ENCODE measurements at places on chromosomes 3 and 15.
A peak's percentile ranks its signal among the peaks of the same experiment; 100 is the strongest.

GRCh38 chr3:183554377-183554776 is 1.1 kb downstream of the KLHL6 start:
- DNase-seq = no peak

DNA sequence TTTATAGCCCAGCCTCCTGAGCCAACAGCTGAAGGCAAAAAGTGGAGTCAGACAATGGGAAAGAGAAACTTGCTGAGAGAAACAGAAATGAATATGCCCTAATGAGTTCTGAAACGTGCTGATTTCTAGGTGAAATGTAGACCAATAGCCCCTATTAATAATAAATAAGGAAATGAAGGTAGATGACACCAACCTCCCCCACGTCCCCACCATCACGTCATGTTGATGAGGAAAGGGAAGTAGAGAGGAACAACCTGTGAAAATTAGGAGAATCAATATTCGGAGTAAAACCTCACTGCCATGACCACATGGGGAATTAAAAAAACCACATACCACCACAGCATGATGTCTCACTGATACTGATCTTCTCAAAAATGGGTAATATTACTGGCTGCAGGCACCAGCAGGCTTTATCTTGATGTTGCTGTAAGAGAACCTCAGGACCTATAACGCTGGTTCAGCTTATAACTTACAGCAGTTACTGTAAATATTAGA is 64.0 kb downstream of the KAT2B start:
- DNase-seq = no peak

GRCh38 chr3:51622413-51622812 is 48.6 kb upstream of the TEX264 start:
- no peak for DNase-seq

- peak; percentile 96 for DNase-seq
Observed at GRCh38 chr15:60374628-60375081, 23.1 kb downstream of the ANXA2 start.

- DNase-seq = no peak
Observed at GRCh38 chr3:46564190-46565021, 1.7 kb downstream of the LRRC2 start.

DNA sequence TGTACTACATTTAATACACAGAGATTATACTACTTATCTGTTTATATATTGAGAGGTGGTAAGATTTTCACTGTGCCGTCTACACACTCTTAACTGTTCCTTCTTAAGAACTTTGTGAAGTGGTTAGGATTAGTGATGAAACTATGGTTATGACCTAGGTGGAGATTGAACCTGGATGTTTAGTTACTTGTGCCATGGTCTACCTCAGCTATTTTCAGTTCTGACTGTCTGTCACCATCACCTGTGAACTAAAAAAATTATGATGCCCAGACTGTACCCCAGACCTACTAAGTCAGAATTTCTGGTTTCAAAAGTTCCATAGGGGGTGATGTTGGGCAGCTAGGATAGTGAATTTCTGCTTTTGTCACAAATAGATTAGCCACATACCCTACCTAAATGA is 6.4 kb downstream of the RASA2 start:
- DNase-seq = no peak

GRCh38 chr3:48466386-48467109 is 20.0 kb downstream of the ATRIP start:
- no peak for DNase-seq

- DNase-seq = peak; percentile 81
Observed at GRCh38 chr3:113287803-113288648, 76.7 kb downstream of the BOC start.

DNA sequence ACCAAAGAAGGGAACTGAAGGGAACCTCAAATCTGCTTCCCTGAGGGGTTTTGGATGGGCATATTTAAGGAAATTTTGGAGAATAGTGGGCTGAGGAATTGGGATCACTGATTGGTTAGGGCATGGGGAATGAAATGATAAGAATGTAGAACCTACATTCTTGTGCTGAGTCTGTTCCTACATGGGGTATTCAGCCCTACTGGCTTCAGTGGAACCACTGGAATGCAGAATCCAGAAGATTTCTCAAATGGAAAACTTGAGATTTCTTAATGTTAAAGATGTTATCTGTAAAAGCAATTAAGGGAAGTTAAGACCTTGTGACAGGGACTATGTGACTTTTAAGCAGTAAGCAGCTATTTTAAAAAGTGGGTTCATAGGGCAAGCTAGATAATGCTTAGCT is 1062.4 kb downstream of the AGBL1 start:
- no peak for DNase-seq

- no peak for DNase-seq
Observed at GRCh38 chr15:65182538-65182937, 2.6 kb downstream of the CLPX start.

- DNase-seq = peak; percentile 90
Observed at GRCh38 chr3:99708207-99708745, 69.9 kb downstream of the COL8A1 start.

GRCh38 chr3:47251689-47252088 is 30.9 kb downstream of the KIF9 start:
- no peak for DNase-seq

GRCh38 chr3:137988982-137989381 is 21.0 kb upstream of the CLDN18 start:
- no peak for DNase-seq

DNA sequence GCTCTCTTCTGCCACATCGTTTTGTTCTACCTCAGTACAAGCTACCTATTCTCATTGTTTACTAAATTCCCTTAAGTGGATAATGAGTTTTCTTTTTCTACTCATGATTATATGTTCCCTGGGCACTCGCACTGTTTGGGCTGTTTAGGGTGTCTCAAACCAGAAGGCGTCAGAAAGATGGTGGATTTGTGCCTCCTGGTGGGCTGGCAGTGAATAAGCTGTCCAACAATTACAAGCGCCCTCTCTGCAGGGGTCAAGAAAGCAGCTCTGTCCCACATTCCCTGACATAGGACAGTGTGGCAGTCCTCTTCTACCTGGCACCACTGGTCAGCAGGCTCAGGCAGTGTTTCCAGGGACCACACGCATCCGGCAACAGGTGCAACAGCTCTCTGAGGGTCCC is 173.4 kb upstream of the PPP2R3A start:
- no peak for DNase-seq

GRCh38 chr3:123088387-123088786 is 21.6 kb downstream of the PDIA5 start:
- DNase-seq = no peak

DNA sequence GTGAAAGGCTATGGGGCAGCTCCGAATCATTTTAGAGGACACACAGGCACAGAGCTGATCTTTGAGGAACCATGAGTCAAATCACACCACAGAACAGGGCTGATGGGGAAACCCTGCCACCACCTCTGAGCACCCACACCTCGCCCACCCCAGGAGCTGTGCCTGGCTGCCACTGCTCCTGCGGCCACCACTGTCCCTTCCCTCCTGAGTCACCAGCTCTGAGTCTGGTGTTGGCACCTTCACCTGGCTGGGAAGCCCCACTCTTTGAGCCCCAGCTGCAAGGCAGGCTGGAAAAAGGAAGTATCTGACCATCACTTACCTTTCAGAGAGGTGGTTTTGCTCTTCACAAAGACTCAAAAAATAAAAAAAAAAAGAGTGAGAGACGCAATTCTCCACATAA is 63.6 kb upstream of the MEF2A start:
- DNase-seq = no peak

DNA sequence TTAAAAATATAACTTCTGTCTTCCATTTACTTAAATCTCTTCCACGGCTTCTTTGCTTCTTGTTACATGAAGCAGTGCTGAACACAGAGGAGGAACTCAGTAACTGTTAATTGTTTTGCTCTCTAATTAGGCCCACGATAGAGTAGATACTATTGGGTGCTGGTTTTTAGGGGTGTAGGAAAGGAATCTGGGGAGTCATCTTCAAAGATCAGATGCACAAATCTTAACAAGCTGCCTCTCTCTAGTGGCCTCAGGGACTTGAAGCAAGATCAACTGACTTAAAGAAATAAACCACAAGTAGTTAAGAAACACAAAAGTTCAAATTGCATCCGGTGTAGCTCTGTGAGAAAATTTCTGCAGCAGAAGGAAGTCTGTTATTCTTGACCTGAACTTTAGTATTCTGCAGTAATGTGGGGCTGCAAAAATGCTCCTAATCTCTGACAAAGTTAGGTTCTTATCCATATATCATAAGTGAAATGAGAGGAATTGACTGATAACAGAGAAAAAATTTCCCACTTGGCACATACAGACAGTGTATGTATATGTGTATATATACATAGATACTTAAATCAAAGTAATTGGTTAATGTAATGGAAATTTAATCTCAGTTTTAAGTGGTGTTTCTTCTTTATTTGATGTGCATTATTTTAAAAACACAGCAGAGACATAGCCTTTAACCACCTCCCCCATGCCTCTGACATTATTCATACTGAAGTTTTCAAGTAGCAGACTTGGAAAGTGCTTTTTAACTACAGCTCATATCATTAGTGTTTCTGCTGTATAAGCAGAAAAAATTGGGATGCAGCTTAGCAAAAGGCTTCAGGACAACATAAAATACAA is 51.8 kb downstream of the CHST2 start:
- peak; percentile 81 for DNase-seq

DNA sequence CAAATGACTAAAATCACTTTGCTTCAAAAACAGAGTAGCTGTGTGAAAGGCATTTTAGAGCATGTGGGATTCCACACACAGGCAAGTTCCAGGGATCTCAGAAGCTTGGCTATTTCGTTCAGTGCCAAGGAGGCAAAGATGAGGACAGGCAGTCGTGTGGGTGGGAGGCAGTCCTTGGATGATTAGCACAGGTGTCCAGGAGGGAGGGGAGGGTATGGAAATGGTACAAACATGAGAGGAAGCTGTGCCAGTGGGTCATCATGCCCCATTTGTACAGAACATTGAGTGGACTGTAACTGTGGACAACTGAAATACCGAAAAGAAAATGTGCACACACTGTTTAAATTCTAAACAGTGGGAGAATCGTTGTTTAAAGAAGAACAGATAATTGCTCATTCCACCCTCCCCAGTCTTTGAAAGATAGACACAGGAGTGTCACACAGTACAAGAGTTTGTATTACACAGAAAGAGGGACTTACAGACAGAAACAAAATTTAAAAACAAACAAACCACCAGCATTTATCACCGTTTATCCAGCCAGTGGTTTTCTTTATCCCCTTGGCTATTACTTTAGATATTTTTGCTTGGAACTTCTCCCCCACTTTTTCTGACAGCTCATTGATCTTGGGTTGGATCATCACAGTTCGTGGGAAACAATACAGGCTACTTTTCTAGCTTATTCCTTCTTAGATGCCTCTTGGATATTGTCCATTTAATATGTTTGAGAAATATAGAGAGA is 122.9 kb downstream of the GREM1 start:
- DNase-seq = peak; percentile 48

DNA sequence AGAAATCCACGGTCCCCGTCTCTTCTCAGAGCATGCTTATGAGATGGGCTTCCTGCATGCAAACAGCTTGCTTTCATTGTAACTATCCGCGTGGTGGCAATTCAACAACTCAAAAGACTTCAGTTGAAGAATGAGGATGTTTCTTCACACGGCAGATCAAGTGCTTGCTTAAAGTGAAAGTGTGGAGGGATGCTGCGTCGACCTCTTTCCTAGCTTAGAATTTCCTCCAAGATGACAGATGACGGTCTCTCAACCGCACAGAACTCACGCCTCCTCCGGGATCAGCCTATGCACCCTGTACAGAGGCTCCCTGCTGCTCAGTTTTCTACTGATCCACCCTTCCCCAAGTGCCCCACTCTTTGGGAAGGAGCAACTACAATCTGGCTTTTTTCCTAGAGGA is 47.8 kb downstream of the PCSK6 start:
- DNase-seq = no peak

GRCh38 chr3:183435661-183436060 is 7.2 kb upstream of the MCF2L2 start:
- no peak for DNase-seq
